ENCODE measurements at places on chromosomes 3 and 15.

- DNase-seq: no peak
Measured at GRCh38 chr3:67655364-67656121, 1.1 kb upstream of the SUCLG2 start.

- peak; percentile 49 for DNase-seq
Measured at GRCh38 chr15:49255966-49256759, 86.1 kb downstream of the GALK2 start.

DNA sequence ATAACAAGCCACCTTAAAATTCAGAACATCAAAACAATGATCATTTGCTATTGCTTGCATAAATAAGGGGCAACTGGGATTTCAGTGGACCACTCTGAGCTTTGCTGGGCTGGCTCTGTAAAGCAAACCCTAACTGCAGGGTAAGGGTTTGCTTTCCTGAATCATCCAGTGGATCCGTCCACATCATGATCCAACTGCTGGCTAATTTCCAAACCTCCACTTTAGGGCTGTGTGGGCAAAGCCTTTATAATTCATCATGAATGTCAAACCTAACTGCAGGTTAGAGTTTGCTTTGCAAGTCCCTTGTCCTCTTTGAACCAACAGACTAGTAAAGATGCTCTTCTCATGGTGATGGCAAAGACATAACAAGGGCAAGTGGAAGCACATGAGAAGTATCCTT is 76.1 kb downstream of the SYNPR start:
- DNase-seq: no peak

GRCh38 chr3:178629430-178630178 is 93.4 kb downstream of the KCNMB2 start:
- DNase-seq: no peak

GRCh38 chr3:188684276-188684675 is 487.5 kb upstream of the TPRG1 start:
- DNase-seq: no peak

GRCh38 chr3:68958932-68959331 is 26.6 kb upstream of the TAFA4 start:
- DNase-seq: no peak

GRCh38 chr15:38215707-38216106 is 36.9 kb upstream of the SPRED1 start:
- DNase-seq: no peak

DNA sequence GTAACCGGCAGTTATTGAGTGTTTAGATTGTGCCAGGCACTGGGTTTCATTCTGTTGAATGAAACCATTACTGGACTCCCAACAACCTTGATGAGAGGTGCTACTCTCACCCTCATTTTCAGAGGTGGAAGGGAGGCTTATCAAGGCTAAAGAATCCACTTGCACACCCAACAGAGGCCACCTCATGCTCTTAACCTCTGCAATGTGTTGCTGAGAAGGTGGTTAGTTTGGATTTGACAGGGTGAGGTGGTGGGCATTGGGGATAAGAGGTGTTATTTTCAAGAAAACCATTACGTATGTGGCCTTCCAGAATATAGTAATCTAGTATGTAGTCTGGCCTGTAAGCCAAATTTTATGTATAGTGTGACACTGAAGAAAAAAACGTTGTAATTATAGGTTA is 73.1 kb downstream of the FHIT start:
- no peak for DNase-seq

DNA sequence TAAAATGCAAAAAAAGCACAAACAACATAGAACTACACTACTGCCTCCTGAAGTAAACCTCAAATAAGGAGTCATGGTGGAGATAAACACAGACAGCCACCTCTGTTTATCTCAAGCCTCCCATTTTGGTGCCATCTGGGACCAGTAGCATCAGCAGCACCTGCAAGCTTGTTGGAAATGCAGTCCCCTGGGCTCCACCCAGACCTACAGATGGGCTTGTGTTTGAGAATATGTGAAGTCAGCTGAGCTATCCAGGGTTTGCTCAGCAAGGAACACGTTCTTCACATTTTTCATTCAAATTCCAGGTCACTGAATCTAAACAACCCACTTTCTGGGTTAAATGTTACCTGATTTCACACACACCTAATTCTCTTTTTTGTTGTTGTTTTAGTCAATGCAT is 45.5 kb downstream of the RASGRF1 start:
- DNase-seq: no peak

DNA sequence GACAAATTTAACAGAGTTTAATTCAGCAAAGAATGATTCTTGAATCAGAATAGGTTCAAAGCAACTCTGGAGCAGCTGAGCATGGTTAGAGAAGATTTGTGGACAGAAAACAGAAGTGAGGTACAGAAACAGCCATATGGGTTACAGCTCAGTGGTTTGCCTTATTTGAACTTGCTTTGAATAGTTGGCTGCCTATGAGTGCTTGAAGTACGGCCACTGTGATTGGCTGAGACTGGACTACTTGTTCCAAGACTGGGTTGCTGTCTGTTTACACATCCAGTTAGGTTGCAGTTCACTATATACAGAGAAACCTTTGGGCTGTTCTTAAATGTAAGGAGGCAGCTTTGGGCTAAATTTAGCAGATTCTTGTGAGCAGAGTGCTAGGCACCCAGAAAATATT is 79.4 kb upstream of the CADPS start:
- no peak for DNase-seq

GRCh38 chr3:194129581-194130133 is 6.3 kb upstream of the HES1 start:
- DNase-seq: no peak

GRCh38 chr3:72530426-72530825 is 317.8 kb downstream of the SHQ1 start:
- DNase-seq: no peak

DNA sequence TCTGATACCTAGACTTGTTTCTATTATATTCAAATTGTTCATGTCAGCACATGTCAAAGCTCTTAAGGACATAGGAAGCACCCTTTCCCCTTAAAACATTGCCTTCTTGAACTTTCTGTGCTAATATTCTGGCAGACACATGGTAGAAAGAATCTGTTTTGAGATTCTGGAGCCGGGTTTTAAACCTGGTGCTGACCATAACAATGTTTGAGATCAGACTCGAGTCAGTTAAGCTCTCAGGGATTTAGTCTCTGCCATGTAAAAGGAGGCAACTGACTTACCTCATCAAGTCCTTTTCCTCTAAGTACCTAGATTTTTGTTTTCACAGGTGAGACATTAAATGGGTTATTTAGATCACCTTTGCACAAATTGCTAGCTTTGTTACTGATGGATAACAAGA is 38.9 kb downstream of the RBMS3 start:
- no peak for DNase-seq

- DNase-seq: no peak
Measured at GRCh38 chr15:65410036-65410435, 12.7 kb downstream of the IGDCC4 start.

DNA sequence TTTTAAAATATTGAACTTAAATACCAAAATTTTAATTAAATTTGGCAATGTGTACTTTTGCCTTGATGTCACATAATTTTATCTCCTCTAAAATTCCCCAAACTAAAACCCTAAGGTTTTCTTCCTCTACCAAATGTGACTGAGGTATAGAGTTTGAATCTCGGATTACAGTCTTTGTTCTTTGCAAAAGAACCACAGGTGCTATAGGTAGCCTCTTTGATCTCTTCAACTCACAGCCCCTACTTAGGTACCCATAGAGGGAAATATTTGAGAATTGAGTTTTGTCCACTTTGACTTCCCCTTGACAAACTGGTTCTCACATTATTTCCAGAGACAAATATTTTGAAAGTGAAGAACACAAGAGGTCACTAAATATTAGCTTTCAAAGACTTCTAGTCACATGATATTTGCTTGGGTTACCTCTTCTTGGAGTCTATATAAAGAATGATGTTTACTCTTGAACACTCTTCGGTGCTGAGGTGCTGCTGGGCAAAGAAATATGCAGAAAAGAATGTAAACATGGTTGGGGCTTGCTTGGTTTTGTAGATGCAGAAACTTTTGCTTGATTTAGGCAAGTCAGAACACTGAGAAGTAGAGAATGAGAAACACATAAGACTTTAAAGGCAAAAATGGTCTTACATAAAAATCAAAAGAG is 120.8 kb upstream of the MCTP2 start:
- DNase-seq: no peak

- DNase-seq: no peak
Measured at GRCh38 chr3:58155838-58156237, 54.9 kb downstream of the DNASE1L3 start.

- DNase-seq: peak; percentile 47
Measured at GRCh38 chr3:71488391-71488809, 95.1 kb downstream of the FOXP1 start.

- DNase-seq: no peak
Measured at GRCh38 chr3:133159498-133160475, 121.6 kb downstream of the TMEM108 start.

DNA sequence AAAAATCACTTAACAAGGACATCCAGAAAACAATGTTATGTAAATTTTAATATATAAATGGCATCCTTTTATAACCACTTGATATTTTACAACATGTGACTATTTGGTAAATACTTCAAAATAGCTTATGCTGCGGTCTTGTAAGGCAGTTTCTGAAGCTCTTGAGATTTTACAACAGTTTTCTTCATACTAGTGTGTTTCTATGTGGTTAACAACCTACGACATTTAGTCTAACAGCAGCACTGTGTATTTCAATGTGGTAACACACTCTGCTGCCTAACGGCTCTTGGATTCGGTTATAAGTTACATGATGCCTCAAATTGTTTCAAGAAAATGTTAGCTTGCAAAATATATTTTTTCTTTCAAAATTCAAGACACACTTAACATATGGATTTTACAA is 12.9 kb upstream of the MELTF start:
- DNase-seq: no peak

DNA sequence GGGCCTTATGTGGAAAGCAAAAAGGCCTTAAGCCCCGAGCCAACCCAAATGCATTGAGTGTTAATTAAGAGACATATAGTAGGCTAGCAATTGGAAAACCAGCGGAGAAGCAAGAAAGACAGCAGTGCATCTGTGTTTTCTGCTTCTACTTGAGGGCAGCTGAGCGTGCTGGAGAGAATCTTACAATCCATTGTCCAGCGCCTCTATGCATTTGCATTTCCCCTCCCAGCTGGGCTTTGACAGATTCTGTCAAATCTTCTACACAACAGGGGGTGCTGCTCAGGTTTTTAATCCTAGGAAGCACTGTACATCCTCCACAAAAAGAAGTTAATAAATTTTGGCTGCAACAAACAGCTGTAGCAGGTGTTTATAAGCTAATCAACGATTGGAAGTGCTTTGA is 23.9 kb downstream of the SSR3 start:
- no peak for DNase-seq

GRCh38 chr3:166721466-166721865 is 658.6 kb downstream of the ZBBX start:
- DNase-seq: no peak

DNA sequence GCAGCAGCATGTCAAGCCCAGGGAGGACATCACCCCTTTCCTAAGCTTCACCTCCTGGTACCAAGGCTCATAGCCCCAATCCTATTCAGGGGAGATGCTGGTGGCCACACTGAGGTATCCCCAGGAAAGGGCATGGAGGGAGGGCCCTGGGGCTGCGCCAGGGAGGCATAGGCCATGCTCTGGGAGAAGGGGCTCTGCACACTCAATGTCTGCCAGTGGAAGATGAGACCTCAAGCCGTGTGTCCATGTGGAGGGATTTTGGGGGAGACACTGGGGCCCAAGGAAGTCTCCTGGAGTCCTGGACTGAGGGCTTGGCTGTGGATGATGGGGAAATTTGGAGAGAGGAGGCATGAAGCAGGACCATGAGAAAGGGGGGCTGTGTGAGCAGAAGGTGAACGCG is 21.2 kb upstream of the PRR23E start:
- DNase-seq: no peak

DNA sequence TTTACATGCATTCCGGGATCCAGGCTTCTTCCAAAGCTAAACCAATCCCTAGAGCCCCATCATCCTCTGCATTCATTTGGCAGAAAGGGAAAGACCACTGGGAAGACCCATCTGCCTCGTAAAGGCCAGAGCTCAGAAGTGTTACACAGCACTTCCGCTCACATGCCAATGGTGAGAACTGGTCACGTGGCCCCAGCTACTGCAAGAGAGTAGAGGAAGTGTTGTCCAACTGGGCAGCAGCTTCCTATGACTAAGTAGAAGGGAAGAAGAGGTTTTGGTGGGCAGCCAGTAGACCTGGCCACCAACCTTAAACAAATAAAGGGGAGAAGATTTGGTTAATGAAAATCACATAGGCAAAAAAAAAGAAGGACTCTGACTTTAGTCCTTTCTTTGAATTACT is 74.4 kb upstream of the PPP2R3A start:
- no peak for DNase-seq

DNA sequence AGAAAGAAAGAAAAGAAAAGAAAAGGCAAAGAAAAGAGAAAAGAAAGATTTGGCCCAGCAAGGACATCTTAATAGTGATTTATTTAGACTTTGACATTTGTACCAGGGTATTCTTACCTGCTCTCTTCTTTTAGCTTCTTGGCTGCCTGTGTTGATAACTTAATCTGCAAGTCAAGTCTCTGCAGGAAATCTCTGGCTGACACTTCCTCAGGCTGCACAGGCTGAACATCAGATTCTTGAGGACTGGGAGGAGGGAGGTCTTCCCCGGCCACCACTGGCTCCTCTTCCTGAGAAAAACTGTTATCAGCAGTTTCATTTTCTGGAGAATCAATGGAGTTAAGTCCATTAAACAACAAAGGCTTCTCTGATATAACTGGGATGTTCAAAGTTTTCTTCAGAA is 12.8 kb downstream of the LYSMD2 start:
- no peak for DNase-seq

DNA sequence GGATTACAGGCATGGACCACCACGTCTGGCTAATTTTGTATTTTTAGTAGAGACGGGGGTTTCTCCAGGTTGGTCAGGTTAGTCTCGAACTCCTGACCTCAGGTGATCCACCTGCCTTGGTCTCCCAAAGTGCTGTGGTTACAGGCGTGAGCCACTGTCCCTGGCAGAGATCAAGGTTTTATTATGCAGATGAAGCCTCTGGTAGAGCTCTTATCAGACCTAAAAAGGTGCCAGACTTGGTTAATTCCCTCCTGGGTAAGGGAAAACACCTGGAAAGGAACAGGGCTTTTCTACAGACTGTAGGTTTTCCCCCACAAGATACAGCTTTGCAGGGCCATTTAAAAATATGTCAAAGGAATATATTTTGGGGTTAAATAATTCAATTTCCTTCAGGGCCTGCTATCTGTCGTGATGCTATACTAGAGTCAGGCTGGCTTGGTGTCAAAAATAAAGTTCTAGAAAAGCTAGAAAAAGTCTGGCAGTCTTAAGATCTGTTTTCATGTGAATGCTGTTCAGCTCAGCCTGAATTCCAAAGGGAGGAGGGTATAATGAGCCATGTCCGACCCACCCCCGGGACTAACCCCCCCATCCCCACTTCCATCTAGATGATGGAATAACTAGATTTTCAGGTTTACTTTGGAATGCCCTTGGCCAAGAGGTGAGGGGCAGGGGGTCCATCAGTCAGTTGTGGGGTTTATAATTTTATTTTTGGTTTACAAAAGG is 1.9 kb upstream of the BLOC1S6 start:
- no peak for DNase-seq

GRCh38 chr3:185532901-185533300 is 19.5 kb downstream of the LIPH start:
- no peak for DNase-seq
